CD4-positive, alpha-beta T cell (primary cell): ENCODE measurements at places on chromosomes 2 and 18.

DNA sequence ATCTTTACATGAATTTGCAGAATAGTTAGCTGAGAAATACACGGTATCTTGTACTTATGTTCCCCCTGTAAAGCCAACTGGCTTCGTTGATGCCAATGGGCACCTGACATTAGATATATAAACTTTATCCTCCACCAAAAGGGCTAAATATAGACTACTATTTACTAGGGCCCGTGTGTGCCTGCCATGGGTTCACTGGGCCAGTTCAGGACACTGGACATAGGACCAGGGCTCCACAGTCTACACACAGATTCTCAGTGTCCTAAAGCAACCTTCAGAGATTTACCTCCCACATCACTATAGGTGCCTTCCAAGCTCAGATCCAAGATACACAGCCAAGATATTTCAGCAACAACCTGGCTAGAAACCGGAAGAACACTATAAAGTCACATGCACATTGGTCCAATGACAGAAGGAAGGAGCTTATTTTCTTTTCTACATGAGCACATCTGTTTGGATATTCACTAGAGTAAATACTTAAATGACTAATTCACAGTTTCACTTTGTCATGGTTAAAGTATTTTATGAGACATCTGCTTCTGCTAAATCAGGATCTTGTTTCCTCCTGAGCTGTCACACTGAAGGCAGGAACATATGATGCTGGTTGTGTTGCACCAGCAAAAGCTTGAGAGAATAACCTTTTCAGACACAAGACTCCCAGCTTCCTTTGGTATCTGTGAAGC is 95.1 kb downstream of the MYO5B start:
- no peak overlapping the region for H3K27ac ChIP-seq
- H3K36me3 ChIP-seq = no peaks in the 10 kb centered on the region
- H3K4me3 ChIP-seq = no peak overlapping the region
- no peaks in the 10 kb centered on the region for H3K4me1 ChIP-seq

GRCh38 chr2:99153921-99154604 is 679 bp downstream of the TSGA10 start:
- H3K4me3 ChIP-seq = peak overlapping the region; percentile 69
- H3K27me3 ChIP-seq = no peaks in the 10 kb centered on the region
- no peak for DNase-seq
- H3K27ac ChIP-seq = peak overlapping the region; percentile 95
- peaks cover 21% of the 10 kb centered on the region for H3K4me1 ChIP-seq

GRCh38 chr2:105752691-105753358 is 8.1 kb downstream of the NCK2 start:
- peak overlapping the region; percentile 81 for H3K27ac ChIP-seq
- H3K36me3 ChIP-seq = peaks cover 23% of the 10 kb centered on the region
- peak overlapping the region; percentile 28 for H3K4me3 ChIP-seq

- H3K36me3 ChIP-seq = no peaks in the 10 kb centered on the region
- no peaks in the 10 kb centered on the region for H3K4me1 ChIP-seq
- no peak overlapping the region for H3K27ac ChIP-seq
- DNase-seq = no peak
- H3K4me3 ChIP-seq = no peak overlapping the region
Measured at GRCh38 chr2:164784376-164784775, 57.2 kb downstream of the COBLL1 start.

- H3K27me3 ChIP-seq = no peaks in the 10 kb centered on the region
- no peak overlapping the region for H3K27ac ChIP-seq
- H3K4me1 ChIP-seq = no peaks in the 10 kb centered on the region
- no peak for DNase-seq
- H3K36me3 ChIP-seq = no peaks in the 10 kb centered on the region
Measured at GRCh38 chr2:231984992-231985391, 23.5 kb downstream of the DIS3L2 start.

- H3K36me3 ChIP-seq = no peaks in the 10 kb centered on the region
- H3K27me3 ChIP-seq = peaks cover 9% of the 10 kb centered on the region
- no peak overlapping the region for H3K27ac ChIP-seq
- no peak overlapping the region for H3K4me3 ChIP-seq
Measured at GRCh38 chr2:173349287-173349686, 5.4 kb upstream of the CDCA7 start.

DNA sequence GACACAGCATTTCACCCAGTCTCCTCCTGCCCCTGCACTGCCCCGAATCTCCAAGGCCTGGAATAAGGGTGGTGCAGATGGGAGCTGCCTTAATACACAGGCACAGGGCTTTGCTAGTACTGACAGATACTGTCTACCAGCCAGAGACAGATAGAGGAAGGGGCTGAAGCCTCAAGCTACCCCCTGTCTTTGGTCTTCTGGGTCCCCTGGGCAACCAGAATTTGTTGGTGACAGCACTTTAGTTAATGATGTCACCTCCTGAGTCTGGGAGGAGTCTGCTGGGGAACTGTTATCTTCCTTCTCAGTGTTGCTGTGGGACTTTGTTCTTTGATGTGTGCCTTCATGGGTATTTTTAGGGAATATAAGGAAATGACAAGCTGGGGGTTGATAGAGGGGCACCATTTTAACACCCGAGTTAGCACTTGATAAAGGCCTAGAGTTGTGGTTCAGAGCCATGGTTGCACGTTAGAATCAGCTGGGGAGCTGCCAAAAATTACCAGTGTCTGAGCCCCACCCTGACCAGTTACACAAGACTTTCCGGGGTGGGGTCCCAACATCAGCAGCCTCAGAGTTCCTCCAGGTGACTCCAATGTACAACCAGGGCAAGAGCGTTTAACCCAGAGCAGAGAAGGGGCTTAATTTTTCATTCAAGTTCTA is 136.8 kb downstream of the SMAD7 start:
- peak; percentile 89 for DNase-seq
- no peaks in the 10 kb centered on the region for H3K27me3 ChIP-seq
- peak overlapping the region; percentile 93 for H3K27ac ChIP-seq
- no peaks in the 10 kb centered on the region for H3K36me3 ChIP-seq

- H3K27me3 ChIP-seq = no peaks in the 10 kb centered on the region
- no peaks in the 10 kb centered on the region for H3K36me3 ChIP-seq
- H3K4me3 ChIP-seq = no peak overlapping the region
- no peak overlapping the region for H3K27ac ChIP-seq
Measured at GRCh38 chr18:46310258-46310657, 206.1 kb downstream of the HAUS1 start.

DNA sequence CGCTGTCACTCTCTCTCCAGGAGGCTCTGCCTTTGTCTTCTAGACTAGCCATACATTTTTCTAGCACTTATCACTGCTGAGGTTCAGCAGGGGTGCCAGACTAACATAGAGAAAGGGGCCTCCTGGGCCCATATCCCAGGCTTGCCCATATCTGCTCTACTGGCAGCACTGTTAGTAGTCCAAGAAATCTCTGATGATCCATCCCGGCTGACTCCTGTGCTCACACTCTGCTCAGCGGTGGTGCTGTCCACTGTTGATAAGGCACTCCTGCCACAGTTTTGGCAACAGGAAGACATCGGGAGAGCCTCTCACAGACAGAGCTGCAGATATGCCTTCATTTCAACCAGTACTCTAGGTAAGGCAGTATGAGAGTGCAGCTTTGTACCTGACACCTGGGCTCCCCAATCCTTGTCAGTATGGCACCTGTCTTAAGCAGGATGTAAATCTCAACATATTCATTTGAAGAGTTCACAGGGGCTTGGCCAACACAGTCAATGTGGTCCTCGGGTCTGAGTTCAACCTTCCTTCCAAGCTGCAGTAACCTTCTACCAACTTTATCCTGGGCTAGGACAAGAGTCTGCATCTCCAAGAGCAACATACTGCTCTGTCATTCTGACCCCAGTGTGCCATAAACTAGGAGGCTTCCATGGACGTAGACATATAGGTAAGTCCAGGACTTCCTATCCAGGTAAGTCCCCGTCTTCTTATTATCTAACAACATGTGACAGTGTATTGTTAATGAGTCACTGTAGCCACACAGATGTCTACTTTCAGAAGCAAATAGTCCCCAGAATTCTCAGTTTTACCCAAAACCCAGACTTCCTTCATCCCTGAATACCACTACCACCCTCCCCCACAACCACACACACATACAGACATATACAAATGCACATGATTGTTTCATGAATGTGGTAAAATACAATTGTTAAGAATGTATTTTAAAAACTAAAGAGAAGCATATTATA is 16.2 kb downstream of the KLF7 start:
- no peak for DNase-seq
- no peaks in the 10 kb centered on the region for H3K36me3 ChIP-seq
- no peak overlapping the region for H3K4me3 ChIP-seq
- H3K4me1 ChIP-seq = peaks cover 24% of the 10 kb centered on the region

- no peaks in the 10 kb centered on the region for H3K27me3 ChIP-seq
- H3K4me3 ChIP-seq = no peak overlapping the region
- H3K4me1 ChIP-seq = no peaks in the 10 kb centered on the region
- H3K27ac ChIP-seq = no peak overlapping the region
Measured at GRCh38 chr2:99507937-99508818, 18.4 kb upstream of the REV1 start.

DNA sequence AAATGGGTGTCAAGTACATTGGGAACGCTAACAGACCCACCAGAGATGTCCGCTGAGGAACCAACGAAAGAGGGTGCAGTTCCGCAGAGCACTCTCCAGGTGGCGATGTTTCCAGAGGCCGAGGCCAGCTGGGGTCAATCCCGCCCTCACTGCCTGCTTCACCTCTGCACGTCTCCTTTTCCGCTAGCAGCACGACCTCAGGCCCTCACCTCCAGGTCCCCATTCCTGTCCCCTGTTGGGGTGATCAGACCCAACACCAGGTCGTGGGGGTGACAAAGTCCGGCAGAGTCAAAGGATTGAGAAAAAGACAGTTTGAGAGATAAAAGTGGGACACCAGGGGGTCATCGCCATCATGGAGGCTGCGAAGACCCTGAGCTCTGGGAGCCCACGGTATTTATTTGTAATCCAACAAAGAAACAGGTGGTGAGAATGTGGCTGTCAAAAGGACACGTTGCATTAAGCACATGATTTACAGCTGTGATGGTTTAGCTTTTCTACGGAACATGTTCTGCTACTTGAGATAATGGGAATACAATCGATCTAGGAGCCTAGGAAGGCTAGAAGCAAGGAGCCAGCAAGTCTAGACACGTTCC is 27.3 kb downstream of the ZAP70 start:
- no peak for DNase-seq
- no peaks in the 10 kb centered on the region for H3K27me3 ChIP-seq
- H3K36me3 ChIP-seq = peaks cover 56% of the 10 kb centered on the region
- H3K27ac ChIP-seq = no peak overlapping the region
- H3K4me1 ChIP-seq = peaks cover 59% of the 10 kb centered on the region

DNA sequence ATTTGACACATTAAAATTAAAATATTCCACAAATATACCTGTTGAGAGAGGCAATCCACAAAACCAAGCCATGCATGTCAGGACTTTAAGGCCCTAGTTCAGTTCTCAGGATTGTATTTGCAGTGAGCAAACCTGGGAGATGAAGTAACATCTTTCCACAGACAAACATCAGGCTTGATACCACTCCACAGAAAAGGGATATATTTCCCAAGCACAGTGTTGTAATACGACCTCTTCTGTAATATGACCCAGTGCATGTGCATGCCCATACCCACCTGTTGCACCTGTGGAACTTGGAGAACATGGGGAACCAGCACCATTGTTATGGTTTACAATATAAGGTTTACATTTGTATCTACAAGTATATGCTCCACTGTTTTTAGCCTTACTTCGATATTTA is 184.0 kb downstream of the PDE11A start:
- peaks cover 3% of the 10 kb centered on the region for H3K27me3 ChIP-seq
- no peaks in the 10 kb centered on the region for H3K4me1 ChIP-seq
- H3K36me3 ChIP-seq = no peaks in the 10 kb centered on the region
- no peak overlapping the region for H3K27ac ChIP-seq
- H3K4me3 ChIP-seq = no peak overlapping the region
- no peak for DNase-seq

- H3K4me3 ChIP-seq = no peak overlapping the region
- no peak for DNase-seq
- H3K27ac ChIP-seq = no peak overlapping the region
- no peaks in the 10 kb centered on the region for H3K4me1 ChIP-seq
Measured at GRCh38 chr2:169507698-169508097, 1.8 kb upstream of the KLHL41 start.

DNA sequence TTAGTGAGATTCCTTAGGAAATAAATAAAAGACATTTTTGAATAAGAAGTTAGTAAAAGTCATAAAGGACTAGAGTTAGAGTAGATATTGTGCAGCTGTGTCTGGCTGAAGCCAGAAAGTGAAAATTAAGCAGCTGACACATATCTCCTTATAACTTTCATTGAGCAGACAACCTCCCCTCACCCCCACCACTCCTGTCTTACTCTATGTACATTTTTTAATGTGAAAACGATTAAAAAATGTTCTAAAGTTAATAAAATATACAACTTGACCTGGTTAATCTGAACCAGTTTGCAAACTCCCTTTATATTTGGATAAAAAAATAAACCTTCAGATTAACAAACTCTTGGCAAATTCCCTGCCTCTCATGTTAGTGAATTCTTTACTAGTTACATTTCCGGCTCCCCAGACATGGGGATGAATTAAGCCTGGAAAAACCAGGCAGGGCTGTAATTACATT is 462.8 kb downstream of the MEIS1 start:
- H3K36me3 ChIP-seq = no peaks in the 10 kb centered on the region
- H3K27me3 ChIP-seq = no peaks in the 10 kb centered on the region
- H3K4me1 ChIP-seq = no peaks in the 10 kb centered on the region
- H3K4me3 ChIP-seq = no peak overlapping the region
- no peak for DNase-seq
- no peak overlapping the region for H3K27ac ChIP-seq

DNA sequence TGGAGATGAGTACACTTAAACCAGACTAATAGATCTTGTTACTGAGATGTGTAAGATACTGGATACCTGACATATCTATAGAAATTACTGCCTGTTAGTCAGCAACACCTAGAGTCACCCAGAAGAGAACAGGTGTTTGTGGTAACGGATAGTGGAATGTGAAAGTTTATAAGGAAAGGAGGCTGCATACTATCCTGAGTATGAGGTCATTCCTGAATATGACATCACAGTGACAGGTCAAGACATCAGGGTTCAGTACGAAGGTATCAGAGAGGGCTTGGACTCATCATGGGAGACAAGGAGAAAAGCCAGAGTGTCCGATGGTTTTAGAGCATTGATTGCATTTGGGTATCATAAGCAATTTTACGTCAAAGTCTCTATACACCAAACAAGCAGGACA is 55.3 kb downstream of the ABCA12 start:
- H3K4me1 ChIP-seq = no peaks in the 10 kb centered on the region
- no peaks in the 10 kb centered on the region for H3K36me3 ChIP-seq
- H3K27ac ChIP-seq = no peak overlapping the region
- H3K4me3 ChIP-seq = no peak overlapping the region

- H3K4me1 ChIP-seq = peaks cover 4% of the 10 kb centered on the region
- no peak overlapping the region for H3K27ac ChIP-seq
- H3K4me3 ChIP-seq = no peak overlapping the region
- no peak for DNase-seq
Measured at GRCh38 chr2:168798888-168799410, 3.5 kb upstream of the NOSTRIN start.

- H3K27ac ChIP-seq = no peak overlapping the region
- H3K36me3 ChIP-seq = no peaks in the 10 kb centered on the region
- no peaks in the 10 kb centered on the region for H3K4me1 ChIP-seq
- no peak for DNase-seq
- no peaks in the 10 kb centered on the region for H3K27me3 ChIP-seq
- no peak overlapping the region for H3K4me3 ChIP-seq
Measured at GRCh38 chr2:220433131-220433530, 805.7 kb downstream of the SLC4A3 start.

DNA sequence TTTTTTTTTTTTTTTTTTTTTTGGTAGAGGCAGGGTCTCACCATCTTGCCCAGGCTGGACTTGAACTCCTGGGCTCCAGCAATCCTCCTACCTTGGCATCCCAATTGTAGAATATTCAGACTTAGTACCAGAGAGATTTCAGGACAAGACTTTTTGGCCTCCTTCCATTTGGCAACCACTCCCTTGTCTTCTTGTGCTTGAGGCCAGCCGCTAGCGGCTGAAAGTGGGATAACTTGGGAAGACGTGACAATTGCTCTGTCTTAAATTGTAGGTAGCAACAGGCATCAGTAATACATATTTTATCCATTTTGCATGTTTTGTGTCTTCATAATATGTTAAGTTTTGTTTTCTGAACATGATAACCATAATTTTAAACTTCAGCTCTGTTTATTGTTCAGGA is 53.3 kb upstream of the TTN start:
- H3K36me3 ChIP-seq = no peaks in the 10 kb centered on the region
- H3K4me3 ChIP-seq = no peak overlapping the region
